ENCODE measurements at places on chromosomes 2 and 18.
A peak's percentile ranks its signal among the peaks of the same experiment; 100 is the strongest.

GRCh38 chr2:222707689-222708273 is 36.3 kb downstream of the MOGAT1 start:
- DNase-seq: peak; percentile 49

- DNase-seq: no peak
These were observed 227.9 kb upstream of the COPS8 start for GRCh38 chr2:236857781-236858180.

DNA sequence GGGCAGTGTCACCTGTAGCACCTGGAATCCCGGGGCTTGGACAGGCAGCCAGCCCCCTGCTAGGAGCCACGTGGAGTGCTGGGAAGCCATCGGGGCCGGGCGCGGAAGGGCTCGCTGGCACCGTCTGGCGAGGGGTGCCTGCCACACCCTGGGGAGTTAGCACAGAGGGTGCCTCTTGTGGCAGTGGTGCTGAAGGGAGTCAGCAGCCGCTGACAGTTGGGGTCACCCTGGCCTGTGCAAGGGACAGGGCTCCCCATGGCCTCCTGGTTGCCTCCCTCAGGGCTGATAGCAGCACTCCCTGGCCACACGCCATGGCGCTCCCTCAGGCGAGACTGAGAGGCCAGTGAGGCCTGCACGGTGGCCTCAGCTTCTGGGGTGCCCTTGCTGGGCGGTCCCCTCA is 13.9 kb upstream of the D2HGDH start:
- DNase-seq: no peak

- DNase-seq: no peak
These were observed 371.3 kb upstream of the TNP1 start for GRCh38 chr2:217231212-217231611.

- no peak for DNase-seq
These were observed 49.3 kb upstream of the STK17B start for GRCh38 chr2:196220671-196221070.

DNA sequence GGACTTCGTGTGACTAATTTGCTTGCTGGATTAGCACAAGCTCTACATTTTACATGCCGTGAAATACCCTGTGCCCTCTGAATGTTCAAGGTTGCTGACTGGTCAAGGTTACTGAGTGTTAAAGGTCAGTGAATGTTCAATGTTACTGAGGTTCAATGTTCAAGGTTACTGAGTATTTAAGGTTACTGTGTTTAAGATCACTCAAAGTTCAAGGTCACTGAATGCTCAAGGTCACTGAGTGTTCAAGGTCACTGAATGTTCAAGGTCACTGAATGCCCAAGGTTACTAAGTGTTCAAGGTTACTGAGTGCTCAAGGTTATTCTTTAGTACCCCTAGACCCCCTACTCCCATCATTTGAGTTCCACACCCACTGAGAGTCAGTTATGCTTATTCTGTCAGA is 277.6 kb downstream of the CLIP4 start:
- DNase-seq: no peak

- DNase-seq: no peak
These were observed 6.9 kb downstream of the UGT1A10 start for GRCh38 chr2:233643128-233643527.

- DNase-seq: no peak
These were observed 27.2 kb downstream of the MAP4K3 start for GRCh38 chr2:39409697-39410389.

- peak; percentile 75 for DNase-seq
These were observed 90.4 kb downstream of the PTRHD1 start for GRCh38 chr2:24702800-24703199.

DNA sequence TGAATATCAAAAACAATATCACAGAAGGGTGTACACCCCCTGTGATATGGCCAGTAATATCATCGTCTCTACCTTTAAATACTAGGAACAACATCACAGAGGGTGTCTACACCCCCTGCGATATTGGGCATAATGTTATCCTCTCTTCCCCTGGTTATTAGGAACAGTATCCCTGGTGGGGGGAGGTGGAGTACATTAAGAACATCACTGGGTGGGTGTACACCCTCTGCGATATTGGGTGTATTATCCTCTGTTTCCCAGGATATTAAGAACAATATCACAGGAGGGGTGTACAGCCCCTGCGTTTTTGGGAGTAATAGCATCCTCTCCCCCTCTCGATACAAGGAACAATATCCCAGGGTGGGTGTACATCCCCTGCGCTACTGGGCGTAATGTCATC is 1932.8 kb downstream of the SUCLG1 start:
- DNase-seq: no peak

DNA sequence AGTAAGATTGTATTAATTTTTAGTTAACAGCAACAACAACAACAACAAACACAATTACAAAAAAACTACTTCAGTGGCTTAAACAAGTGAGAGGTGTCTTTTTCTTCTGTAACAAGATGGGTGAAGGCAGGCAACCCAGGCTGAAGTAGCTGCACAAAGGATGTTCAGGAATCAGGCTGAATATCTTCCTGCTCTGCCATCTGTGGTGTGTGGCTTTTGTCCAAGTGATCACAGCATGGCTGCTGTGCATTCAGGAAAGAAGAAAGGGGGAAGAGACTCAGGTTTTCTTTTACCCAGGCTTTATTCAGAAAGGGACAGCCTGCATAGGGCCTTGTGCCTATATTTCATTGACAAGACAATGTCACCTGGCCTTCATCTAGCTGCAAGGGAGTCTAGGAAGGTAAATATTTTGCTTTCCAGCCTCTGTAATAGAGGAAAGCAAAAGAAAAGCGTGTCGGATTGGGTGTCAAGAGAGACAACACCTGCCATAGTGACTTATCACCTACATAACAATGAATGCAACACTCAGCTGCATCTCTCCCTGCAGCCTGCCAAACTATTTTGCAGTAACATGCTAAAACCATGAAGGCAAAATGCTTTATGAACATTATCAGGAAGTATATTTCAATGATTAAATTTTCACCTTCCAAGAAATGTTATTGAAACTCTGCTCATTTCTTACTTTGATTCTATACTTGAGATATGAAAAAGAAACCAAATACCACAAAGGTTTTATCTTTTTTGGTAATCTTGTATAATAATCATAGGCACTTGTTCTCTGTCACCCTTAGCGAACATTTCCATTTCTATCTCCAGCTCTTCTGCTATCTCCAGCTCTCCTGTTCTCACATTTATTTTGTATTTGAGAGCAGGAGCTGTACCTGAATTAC is 14.6 kb downstream of the G6PC2 start:
- no peak for DNase-seq

GRCh38 chr18:10522574-10522973 is 3.3 kb upstream of the NAPG start:
- no peak for DNase-seq

DNA sequence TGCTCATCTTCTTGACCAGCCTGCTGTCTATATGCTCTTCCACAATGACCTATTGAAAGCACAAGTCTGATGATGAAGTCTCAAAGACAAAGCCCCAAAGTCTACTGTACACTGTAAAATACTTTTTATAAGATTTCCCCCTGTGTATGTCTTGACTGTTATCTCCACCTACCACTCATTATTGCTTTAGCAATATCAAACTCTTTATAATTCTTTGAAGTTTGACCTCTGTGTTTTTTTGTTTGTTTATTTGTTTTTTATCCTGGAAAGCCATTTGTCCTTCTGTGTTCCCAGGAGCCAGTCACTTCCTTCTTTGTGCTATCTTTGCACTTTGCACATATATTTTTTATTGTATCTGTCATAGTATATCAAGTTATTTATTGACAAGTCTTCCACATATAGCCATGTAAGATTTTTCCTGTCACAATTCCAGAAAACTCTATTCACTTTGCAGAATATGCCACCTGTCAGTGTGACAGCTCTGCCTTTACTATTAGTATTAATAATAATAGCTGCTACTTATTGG is 66.3 kb downstream of the RND3 start:
- DNase-seq: no peak

DNA sequence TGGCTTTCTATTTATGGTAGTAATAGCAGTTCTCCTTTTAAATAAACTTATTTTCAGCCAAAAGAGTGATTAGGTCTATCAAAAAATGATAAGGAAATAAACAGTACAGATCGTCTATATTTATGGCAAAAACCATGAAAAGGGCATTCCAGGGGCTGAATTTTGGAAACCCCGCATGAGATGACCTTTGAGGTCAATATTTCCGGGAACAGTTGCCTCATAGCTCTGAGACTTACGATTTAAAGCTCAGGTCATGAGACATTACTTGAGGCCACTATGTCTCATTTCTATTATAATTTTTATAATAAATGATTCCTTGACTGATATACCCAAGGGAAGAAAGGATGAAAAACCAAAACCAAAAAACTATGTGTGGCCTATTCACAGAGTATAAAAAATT is 101.1 kb downstream of the LDLRAD4 start:
- DNase-seq: no peak

- no peak for DNase-seq
These were observed 580 bp downstream of the NEDD4L start for GRCh38 chr18:58044370-58045241.

- DNase-seq: no peak
These were observed 243.5 kb upstream of the TMEFF2 start for GRCh38 chr2:192438239-192438638.

- no peak for DNase-seq
These were observed 40.8 kb downstream of the TSN start for GRCh38 chr2:121796239-121796638.

DNA sequence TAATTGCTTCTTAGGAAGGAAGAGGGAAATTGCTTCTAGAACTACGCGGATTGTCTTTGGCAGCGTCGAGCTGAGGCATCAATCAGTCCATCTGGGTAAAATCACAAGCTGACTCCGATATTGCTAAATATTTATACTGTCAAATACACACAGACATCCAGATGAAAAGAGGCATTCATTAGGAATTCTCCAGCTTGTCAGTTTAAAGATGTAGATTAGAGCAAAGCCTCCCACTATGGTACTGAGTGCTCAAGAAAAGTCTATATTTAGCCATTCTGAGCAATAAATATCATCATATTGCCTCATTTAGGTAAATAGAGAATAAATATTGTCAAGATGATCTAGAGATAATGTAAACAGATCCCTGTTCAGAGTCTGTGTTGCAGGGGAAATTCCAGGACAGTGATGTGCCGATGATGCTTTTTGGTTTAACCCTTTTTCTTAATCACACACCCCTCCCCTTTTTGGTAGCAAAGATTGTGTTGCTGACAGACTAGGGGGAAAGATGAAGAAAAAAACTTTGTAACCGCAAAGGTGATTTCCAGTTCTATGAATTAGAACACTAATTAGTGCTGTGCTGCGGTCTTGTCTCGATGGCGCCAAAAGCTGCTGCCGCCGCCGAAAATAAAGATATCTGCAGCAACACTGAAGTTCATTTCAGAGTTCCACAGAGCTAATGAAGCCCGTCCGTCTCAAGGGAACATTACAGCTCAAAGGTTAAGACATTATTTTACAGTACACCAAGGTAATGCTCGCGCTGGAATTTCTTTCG is 171.8 kb downstream of the PTGR3 start:
- peak; percentile 51 for DNase-seq

- no peak for DNase-seq
These were observed 32.7 kb downstream of the MEX3C start for GRCh38 chr18:51164761-51165281.

- DNase-seq: no peak
These were observed 361.7 kb downstream of the GPD2 start for GRCh38 chr2:156797832-156798231.

DNA sequence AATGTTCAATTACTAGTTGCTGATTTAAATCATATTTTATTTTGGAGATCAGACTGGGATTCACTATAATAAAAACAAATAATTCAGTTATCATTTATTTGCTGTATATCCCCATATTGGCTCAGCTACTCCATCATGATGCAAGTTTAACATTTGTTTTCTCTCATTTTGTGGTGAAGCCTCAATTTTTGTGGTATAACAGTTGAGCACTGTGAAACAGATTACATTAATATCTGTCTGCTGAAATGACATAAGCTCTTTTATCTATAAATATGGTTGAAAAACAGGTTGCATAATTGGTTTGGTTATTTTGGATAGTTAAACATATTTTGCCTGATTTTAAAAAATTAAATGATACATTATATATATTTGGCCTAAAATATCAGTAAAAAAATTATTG is 67.7 kb downstream of the DPP4 start:
- no peak for DNase-seq

DNA sequence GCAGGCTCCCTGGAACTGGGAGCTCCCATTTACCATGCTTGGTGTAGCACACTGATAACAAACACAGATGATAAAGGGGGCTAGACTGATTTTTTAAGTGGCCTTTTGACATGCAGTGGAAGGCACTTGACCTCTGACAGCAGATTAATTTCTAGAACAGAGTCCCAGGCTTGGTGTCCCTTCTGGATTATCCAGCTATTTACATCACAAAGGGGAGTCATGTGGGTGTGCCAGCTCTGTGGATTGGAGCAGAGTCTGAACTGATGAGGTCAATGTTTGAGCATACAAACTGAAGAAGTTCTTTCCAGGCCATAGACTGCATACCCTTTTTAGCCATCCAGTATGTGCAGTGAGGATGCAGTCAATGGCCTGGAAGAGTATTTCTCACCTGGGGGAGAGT is 31.5 kb upstream of the SIX2 start:
- no peak for DNase-seq

GRCh38 chr2:239355139-239355538 is 45.7 kb downstream of the HDAC4 start:
- DNase-seq: no peak

- DNase-seq: no peak
These were observed 37.4 kb downstream of the XRCC5 start for GRCh38 chr2:216146573-216146972.

- no peak for DNase-seq
These were observed 28.5 kb downstream of the LCLAT1 start for GRCh38 chr2:30475542-30475941.

DNA sequence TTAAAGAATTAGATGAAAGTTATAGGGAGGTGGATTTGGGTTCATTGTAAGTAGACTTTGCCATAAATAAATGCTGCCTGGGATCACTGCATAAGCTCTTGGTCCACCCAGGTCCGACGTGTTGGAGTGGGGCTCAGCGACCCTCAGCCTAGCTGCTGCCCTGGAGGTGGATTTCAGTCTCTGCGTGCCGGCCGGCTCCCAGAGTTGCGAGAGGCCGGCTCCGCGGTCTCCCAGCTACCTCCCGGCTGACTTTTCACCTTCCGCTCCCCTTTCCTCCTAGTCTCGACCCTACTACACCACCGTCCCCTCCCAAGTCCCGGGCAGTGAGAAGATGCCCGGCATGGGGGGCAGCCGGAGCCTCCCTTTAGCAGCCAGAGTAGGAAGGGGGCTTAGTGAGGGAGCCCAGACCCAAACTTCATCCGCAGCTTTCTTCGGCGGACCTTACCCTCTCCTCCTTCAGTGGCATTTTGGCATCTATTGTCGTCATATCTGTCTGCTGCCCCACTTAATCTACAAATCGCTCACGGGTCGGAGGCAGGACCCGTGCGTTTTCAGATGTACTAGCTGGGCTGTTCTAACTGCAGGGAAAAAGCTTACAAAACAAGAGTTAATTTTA is 8.1 kb downstream of the EMX1 start:
- no peak for DNase-seq

DNA sequence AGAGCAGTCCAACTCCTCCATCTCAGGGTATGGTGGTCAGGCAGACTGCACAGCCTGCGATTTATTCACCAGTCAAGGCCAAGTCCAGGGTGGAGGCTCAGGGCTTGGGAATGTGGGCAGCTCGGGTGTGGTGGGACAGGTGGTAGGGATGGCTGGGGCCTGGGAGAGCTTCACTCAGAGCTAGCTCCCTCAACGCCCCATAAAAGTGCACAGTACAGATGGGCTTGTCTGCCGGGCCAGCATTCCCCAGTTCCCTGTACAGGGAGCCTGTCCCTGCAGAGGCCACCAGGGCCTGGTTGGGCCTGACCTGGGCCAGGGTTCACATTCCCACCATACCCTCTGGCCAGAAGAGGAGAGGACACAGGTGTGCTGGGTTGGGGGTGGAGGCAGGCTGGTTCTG is 49.2 kb upstream of the OTOS start:
- DNase-seq: no peak

GRCh38 chr18:3360211-3360610 is 89.8 kb upstream of the TGIF1 start:
- DNase-seq: no peak

Measured in fibroblast of skin of left quadriceps (primary cell).